Aorta (tissue), 5 donors: ENCODE measurements at places on chromosomes 5 and 9. TPM values are rescaled to one million over a fixed set of nuclear protein-coding genes. Genes with fewer than 3 reads are reported as not detected.

DNA sequence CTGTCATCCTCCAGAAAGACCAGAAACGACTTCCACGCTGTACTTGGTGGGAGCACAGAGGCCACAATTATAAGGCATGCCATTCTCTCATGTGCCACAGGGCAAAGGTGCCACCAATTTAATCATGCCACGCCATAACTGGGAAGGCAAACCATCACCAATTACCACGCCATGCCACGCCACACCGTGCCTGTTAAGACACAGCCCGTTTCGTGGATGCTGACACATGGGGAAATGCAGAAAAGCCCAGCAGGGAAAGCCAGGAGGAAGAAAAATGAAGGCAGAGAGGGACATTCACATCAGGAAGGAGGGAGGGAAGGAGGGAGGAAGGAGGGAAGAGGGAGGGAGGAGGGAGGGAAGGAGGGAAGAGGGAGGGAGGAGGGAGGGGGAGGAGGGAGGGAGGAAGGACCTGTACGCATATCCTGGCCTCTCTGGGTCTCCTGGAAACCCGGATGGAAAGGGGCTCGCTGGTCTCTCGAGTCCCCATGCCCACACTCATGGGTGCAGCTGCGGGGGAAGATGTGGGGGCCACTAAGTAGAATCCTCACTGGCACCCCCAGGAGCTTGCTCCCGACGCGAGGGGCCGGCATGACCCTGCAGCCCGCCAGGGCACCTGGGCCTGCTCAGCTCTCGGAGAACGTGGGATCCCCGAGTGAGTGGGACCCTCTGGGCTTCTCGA is 61.7 kb upstream of the UBAC1 start:
- no peak for DNase-seq

- DNase-seq: no peak
Observed at GRCh38 chr9:122941582-122942234, 888 bp downstream of the RABGAP1 start.

MAN2A1 gene
- polyA plus RNA-seq: 14.5 TPM

DNA sequence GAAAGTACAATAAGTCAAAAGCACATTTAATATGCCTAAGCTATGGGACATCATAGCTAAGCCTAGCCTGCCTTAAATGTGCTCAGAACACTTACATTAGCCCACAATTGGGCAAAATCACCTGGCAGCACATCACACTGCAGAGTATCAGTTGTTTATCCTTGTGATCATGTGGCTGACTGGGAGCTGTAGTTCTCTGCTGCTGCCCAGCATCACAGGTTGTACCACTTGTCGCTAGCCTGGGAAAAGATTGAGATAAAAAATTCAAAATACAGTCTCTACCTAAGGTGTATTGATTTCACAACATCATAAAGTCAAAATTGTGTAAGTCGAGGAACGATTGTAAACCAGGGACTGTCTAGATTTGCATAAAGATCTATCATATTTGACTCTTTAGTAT is 58.6 kb downstream of the CAMK4 start:
- no peak for DNase-seq

NUDT2 gene
- 27.4 TPM for polyA plus RNA-seq

DNA sequence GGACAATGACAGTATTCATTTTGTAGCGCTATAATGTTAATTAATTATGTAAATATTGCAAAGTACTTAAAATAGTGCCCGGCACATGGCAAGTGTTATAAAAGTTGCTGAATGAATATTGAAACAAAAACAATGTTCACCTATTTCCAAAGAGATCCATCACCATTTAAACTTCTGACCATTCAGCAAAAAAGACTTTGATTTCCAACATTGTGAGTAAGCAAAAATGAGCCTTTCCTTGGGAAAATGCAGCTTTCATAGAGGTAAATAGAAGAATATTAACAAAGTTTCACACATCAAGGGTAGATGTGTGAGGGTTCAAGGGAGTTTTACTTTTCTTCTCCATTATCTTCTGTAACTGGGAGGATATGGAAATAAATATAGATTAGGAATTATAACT is 1089.4 kb upstream of the C9orf72 start:
- DNase-seq: no peak

GRCh38 chr5:146209714-146210113 is 6.3 kb downstream of the RBM27 start:
- DNase-seq: no peak

DNA sequence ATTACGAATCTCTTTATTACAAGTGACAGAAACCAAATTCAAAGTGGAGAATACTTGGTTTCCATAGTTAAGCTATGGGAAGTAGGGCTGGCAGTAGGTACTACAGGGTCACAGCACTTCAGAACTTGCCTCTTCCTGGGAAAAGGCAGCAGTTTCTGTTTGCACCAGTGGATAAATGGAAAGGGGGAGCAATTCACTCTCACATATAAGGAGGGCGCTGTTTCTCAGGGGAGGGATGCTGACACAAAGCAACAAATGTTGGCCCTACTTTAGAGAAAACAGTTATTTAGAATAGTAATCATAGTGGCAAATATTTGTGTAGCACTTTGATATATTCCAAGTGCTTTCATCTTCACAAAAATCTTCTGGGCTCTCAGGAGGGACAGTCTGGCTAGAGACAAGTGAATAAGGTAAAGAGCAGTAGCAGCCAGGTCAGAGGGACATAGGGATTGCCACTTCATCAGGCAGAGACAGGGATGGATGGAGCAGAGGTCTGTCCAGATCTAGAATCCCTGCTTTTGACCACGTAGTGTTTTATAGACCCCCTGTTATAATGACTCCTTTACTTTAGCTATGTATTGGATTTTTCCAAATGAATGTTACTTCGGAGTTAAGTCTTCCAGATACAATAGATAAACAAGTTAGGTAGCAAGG is 554.8 kb upstream of the SGCD start:
- no peak for DNase-seq

TDRD7 gene
- 8.0 TPM for polyA plus RNA-seq

GRCh38 chr5:150497274-150497988 is 10.5 kb upstream of the NDST1 start:
- DNase-seq: peak; percentile 86

CDX1 gene
- 30.2 TPM for polyA plus RNA-seq

FEM1C gene
- polyA plus RNA-seq: 7.1 TPM

TMEM215 gene
- polyA plus RNA-seq: not detected

HDAC3 gene
- 86.8 TPM for polyA plus RNA-seq

GRCh38 chr9:129419382-129419899 is 201.5 kb downstream of the C9orf50 start:
- no peak for DNase-seq

- DNase-seq: peak; percentile 38
Observed at GRCh38 chr9:133703591-133704399, 34.4 kb downstream of the SARDH start.

DNA sequence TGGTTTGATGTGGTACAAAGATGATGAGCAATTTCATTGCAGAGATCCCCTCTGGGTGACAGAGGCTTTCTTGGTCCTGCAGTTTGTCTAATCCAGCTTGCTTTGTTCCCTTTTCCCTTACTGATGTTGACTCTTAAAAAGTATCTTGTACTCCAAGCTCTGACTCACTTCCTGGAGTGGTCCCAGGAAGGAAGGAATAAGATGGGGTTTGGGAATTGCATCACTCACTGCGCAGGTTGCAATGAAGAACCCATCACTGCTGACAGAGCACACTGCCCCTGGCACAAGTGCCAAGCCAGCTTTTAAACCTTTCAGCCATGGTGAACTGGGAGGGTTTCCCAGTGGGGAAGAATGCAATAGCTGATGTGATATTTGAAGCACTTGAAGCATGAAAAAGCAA is 662.2 kb upstream of the CTNND2 start:
- DNase-seq: no peak

PTCD2 gene
- 2.6 TPM for polyA plus RNA-seq

ARID3C gene
- not detected for polyA plus RNA-seq

GRCh38 chr5:113382731-113383130 is 52.1 kb downstream of the TSSK1B start:
- DNase-seq: no peak

DNA sequence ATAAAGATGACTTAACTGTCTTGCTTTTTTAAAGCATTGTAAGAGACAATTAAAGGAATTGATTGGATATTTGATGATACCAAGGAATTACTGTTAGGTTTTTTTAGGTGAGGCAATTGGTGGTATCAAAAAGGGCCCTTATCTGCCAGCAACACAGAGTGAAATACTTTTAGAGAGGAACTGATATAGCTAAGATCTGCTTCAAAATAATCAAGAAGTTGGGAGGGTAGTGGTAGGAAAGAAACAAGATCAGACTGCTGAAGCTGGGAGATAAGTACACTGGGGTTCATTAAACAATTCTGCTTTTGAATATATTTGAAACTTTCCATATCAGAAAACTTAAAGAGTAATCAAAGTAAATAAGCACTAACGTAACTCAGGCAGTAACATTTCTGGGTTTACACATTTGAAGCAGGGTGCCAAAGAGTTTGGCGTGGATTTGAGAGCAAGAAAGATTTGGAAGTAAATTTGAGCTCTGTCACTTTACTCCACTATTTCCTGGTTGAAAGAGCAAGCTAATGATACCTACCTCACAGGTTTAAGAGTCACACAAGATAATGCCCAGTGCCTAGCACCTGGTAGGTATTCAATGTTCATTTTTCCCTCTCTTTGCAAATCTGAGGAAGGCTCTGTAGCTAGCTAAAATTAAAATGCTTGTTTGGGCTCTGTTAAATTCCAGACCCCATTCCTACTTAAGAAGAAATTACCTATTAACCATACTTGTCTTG is 6.9 kb downstream of the ERMP1 start:
- no peak for DNase-seq

DNA sequence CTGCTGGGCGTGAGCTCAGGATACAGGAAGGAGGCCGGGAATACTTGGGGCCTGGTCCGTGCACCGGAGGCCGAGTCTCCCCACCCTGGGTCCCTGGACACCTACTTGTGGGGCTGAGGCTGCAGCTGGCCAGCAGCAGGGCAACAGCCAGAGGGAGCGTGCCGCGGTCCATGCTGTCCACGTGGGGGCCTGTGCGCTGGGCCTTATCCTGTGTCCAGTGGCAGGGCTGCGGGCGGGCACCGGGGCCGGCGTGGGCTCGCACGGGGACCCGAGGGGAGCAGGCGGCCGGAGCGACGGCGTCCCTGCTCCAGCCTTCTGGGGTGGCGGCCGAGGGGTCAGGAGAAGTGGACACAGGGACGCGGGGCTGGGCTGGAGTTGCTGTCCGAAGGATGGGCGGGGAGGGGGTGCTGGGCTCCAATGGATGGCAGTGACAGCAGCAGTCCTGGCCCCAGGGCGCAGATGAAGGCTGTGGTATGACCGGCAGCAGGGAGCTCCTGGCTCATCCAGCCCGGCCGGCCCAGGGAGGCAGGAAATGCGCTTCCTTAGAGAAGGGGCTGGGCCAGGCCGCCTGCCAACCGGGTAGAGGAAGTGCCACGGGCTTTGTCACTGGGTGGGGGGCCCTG is at the start of gene ENG:
Gene ENG, minus strand, starts transcription at position 475 of the 623 bp plus-strand sequence. Its CDS starts 303 bp downstream, at position 172.
- peak; percentile 92 for DNase-seq

OR1Q1 gene
- not detected for polyA plus RNA-seq

DUSP1 gene
- polyA plus RNA-seq: 515 TPM

KCNIP1 gene
- not detected for polyA plus RNA-seq

GRCh38 chr9:75002422-75003023 is 25.6 kb downstream of the CARNMT1 start:
- no peak for DNase-seq

EIF4E1B gene
- not detected for polyA plus RNA-seq

FAM120A gene
- 30.7 TPM for polyA plus RNA-seq

DNA sequence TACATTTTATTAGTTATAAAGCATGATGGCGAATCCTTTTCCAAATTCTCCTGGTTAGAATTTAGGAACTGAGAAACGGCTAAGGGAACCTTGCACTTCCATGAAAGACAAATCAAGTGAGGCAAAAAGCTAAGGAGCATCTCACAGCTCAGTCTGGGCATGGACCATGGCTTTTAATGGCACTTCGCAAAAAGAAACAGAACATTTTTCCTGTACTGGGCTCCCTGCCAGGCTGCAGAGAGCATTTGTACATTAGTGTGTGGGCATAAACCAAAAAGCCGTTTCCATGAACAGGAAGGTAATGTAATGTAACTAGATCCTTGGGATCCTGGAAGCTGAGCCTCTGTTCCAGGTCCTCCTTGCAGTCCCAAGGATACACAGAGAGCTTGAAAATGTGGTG is 354.2 kb downstream of the MRPS30 start:
- DNase-seq: no peak

PLPPR1 gene
- not detected for polyA plus RNA-seq

- no peak for DNase-seq
Observed at GRCh38 chr5:110631236-110631635, 95.2 kb downstream of the TMEM232 start.

- no peak for DNase-seq
Observed at GRCh38 chr5:18299166-18299565, 664.9 kb downstream of the TAF11L14 start.

DNA sequence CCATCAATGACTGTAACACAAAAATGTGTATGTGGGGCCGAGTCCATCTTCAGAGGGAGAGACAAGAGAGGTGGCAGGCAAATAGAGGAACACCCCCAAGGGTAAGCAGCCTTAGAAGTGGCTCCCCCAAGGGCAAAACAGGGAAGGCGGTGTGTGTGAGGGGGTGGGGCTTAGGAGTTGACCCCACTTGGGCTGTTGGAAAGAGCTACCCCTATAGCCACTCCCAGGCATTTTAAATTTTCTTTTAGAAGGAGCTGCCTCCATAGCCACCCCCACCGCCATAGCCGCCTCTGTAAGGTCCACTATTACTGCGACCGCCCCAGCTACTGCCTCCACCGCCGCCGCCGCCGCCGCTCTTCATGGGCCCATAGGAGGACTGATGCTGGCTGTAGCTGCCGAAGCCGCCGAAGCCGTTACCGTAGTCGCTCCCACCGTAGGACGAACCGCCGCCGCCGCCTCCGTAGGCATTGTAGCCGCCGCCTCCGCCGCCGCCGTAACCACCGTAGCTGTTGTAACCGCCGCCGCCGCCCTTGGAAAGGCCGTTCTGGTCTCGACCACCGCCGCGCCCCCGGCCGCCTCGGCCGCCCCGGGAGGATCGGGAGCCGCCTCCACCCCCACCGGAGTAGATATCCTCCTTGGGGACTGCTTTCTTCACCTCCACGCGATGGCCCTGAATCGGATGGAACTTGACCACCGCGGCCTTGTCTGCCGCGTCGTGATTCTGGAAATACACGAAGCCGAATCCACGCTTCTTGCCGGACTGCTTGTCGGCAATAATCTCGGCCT is 1.1 kb downstream of the HNRNPA0 start:
- DNase-seq: peak; percentile 62

DNA sequence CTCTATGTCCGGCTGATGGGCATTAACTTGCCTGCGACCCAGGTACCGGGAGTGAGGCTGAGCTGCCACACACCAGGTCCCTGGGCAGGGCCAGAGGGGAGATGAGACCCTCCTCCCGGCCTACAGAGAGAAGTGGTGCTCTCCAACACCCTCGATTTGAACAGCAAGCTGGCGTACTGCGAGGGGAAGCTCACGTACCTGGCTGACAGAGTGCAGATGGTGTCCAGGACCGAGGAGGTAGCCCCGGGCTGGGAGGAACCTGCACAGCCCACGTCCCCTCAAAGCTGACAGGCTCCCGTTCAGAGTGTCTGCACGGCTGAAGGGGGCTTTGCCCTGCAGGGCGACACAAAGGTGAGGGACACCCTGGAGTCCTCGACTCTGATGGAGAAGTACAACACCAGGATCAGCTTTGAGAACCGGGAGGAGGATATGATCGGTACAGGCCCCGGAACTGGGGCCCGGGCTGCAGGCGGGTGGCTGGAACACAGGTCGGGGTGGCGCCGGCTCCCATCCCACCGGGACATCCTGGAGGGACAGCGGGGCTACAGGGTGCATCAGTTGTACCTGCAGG is 1.0 kb upstream of the RABL6 start:
- DNase-seq: no peak
